ENCODE measurements at places on chromosomes 16 and 17.

DNA sequence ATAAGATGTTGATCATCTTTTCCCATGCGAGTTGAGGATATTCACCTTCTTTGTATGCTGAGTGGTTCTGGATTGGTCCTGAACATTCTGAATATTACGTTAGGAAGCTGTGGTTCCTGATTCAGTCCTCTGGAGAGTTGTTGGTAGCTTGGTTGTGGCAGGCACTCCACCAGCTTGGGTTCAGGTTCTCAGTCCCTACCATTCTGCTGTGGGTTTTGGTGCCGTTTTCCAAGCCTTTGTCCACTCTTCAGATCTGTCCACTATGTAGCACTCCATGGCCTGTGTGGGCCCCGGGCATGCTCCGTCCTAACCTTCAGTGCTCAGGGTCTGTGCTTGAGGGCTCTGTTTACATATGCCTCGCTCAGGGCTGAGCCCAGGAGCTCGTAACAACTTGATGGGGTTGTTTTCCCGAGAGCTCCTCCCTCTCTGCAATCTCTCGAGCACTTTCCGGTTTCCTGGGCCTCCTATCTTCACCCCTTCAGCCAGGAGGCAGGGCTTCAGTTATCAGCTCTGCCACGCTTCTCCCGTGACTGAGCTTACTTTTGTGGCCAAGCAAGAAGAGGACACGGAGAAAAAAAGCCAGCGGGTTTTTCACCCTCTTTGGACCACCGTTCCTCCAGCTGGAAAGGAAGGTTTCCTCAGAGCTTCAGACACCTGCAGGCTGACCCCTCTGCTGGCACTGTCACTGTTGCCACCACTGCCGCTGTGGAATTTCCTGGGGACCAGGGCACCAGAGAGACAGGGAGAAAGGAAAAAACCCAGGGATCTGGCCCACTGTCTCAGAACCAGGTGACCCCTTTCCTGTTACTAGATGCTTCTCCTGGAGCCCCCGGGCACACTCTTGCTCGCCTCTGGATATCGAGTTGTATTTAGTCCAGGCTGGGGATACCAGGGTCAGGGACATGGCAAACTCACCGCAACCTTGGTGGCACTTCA lies 19.6 kb downstream of the KIAA0513 start:
- no peak for DNase-seq

DNA sequence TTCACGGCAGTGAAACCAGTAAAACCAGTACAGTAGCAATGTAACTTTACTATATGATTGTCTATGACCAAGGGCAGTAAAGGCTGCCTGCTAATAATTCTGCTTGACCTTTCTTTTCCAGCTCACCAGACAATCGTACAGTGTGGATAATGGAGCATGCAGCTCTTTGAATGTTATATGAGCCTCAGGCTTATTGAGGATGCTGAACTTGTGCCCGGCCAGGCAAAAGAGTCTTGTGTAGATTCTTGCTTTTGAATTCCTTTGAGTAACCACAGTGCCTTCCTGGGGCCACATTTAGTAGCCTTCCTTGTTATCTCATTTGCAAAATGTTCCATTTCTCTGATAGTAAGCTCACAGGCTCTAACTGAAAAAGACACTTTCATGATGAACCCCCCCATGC lies 131.8 kb downstream of the CDH11 start:
- no peak for DNase-seq

DNA sequence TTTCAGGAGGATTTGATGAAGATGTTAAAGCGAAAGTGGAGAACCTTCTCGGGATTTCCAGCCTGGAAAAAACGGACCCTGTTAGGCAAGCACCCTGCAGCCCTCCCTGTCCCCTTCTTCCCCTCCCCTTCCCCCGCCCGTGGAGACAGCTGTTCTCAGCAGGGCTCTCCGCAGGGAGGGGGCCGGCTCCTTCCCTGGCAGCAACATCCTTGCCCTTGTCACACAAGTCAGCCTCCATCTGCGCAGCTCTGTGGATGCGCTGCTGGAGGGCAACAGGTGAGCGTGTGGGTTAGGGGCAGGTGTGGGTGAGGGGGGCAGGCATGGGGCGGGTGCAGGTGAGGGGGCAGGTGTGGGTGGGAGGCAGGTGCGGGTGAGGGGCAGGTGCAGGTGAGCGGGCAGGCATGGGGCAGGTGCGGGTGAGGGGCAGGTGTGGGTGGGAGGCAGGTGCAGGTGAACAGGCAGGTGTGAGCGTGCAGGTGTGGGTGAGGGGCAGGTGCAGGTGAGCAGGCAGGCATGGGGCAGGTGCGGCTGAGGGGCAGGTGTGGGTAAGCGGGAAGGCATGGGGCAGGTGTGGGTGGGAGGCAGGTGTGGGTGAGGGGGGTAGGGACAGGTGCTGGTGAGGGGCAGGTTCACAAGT lies 9.4 kb downstream of the CYBC1 start:
- no peak for DNase-seq

DNA sequence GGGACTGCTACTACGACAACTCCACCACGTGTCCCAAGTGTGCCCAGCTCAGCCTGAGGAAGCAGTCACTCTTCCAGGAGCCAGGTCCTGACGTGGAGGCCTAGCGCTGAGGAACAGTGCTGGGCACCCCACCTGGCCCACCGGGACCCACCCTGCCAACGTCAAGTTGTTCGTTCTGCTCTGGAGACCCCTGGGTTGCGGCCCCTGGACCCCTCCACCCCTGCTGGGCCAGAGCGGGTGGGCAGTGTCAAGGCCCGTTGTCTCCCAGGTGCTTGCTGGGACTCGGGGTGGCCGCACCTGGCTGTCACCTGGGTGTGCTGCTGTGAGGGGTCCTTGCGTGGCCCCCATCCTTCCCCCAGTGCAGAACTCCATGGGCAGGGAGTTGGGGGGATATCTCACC lies 34.4 kb downstream of the CDRT15L2 start:
- no peak for DNase-seq

DNA sequence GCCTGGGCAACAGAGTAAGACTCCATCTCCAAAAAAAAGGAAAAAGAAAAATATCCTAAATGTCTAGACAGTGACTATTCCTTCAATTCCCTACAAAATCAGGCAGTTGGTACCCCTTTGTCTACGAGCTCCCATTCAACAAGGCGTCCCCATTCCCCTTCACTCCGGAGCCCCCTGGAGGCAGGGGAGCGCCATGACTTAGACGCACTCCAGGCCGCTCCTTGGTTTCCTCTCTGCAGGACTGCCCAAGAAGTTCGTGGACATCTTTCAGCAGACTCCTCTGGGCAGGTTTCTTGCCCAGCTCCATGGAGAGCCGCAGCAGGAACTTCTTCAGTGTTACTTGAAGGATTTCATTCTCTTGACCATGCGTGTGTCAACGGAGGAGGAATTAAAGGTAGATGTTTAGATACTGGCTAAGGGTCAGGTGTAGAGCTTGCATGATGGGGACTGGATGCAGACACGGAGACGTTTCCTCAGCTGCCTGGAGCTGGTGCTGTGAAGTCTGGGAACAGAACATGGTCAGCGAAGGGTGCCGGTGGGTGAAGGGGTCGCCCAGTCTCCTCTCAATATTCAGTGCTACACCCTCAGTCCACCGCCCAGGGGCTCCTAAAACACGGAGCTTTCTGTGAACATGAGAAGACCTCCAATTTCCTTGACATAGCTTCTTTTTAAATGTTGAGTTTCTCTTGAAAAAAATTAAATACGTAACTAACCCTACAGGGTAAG lies 53.3 kb upstream of the ENDOV start:
- DNase-seq = no peak

DNA sequence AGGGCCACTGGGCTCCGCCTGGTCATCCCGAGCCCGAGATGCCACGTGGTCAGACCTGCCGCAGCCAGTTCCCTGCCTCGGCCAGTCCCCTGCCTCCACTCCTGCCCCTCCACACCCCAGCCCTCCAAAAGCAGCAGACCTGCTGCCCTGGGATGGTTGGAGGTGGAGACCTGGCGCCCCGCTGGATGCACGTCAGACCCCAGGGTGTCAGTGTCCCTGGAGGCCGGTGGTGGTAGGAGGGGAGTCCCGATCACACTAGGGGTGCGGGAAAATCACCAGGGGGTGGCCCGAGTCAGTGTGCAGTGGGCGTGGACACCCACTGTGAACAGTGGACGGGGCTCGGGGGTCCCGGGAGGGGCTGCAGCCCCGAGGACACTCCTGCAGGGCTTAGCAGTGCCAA lies 26.9 kb downstream of the TPSG1 start:
- DNase-seq = no peak

GRCh38 chr17:53919356-53919755 lies 96.6 kb downstream of the KIF2B start:
- DNase-seq = no peak

GRCh38 chr16:1839554-1839953 lies 12.5 kb downstream of the FAHD1 start:
- no peak for DNase-seq

GRCh38 chr17:28030386-28030785 lies 12.1 kb upstream of the NLK start:
- no peak for DNase-seq

- peak; percentile 51 for DNase-seq
These were observed 29.3 kb downstream of the TLE7 start for GRCh38 chr16:71412270-71413160.

GRCh38 chr17:81388612-81389367 lies 6.5 kb upstream of the BAHCC1 start:
- DNase-seq = no peak

All from stimulated activated CD8-positive, alpha-beta memory T cell treated with anti-CD3 and anti-CD28 coated beads, Interleukin-2, amount 100 ng/mL, for 1 hour (primary cell).